ENCODE measurements at places on chromosomes 11 and 22.

GRCh38 chr11:1919391-1920127, at the start of gene TNNT3:
TNNT3 (plus strand) TSS chr11:1919703; CDS start chr11:1922875, 3,172 bp downstream.
- no peak for DNase-seq

DNA sequence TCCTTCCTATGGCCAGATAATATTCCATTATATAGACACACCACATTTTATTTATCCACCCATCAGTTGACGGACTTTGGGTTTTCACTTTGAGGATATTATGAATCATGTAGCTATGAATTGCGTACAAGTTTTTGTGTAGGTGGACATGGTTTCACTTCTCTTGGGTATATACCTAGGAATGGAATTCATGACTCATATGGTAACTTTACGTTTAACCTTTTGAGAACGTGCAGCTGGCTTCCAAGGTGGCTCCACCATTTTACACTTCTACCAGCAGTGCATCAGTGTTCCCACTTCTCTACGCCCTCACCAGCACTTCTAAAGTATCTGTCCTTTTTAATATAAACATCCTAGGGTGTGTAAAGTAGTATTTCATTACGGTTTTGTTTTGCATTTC, 112.0 kb downstream of the PLEKHA7 start:
- no peak for DNase-seq

GRCh38 chr11:123083623-123084029, 21.7 kb upstream of the HSPA8 start:
- peak; percentile 91 for DNase-seq

GRCh38 chr11:113440816-113441215, 34.4 kb downstream of the DRD2 start:
- no peak for DNase-seq

DNA sequence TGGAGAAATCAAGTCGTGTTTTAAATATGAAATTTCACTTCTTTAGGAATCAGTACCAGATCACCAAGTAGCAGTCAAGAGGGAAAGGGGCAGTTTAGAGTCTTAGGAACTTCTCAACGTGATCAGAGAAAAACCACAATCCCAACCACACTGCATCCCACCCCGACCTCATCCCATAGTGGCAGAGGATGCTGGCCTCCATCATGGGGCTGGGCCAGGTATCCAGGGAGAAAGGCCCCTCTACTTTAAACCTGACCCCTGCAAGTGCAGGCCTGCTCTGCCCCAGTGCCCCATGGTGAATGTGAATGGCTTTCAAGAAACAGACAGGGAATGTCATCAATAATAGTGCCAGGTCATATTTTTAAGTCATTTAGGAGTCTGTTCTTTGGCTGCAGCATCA, 12.1 kb downstream of the CHST1 start:
- DNase-seq, result no peak

DNA sequence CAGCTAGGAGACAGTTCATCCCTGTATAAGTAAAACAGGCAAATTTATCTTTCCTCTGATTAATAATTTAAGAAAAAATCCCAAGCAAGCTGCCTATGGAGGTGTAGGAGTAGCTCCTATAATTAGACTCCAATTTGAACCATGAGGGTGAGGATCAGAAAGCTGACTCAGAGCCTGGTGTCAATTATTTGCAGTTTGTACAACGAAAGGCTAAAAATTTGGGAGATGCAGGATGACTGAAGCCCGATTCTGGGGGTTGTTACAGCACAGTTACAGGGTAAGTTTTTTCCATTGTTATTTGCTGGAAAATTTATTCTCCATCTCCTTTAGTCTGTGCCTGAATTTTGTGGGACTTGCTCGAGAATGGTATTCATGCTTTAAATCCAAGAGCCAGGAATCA, 359.4 kb upstream of the CCDC90B start:
- no peak for DNase-seq

DNA sequence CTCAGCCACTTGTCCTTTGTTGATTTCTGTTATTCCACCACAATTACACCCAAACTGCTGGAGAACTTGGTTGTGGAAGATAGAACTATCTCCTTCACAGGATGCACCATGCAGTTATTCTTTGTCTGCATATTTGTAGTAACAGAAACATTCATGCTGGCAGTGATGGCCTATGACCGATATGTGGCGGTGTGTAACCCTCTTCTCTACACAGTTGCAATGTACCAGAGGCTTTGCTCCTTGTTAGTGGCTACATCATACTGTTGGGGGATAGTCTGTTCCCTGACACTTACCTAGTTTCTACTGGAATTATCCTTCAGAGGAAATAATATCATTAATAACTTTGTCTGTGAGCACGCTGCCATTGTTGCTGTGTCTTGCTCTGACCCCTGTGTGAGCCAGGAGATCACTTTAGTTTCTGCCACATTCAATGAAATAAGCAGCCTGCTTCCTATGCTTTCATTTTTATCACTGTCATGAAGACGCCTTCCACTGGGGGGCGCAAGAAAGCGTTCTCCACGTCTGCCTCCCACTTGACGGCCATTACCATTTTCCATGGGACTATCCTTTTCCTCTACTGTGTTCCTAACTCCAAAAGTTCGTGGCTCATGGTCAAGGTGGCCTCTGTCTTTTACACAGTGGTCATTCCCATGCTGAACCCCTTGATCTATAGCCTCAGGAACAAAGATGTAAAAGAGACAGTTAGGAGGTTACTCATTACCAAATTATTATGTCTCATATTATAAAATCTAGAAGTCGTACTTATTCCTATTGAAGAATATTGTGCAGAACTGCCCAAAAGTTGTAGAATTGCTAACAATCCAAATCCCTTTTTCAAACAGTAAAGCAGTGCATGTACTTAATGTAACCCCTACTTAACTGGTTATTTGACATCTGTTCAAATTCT, 53.2 kb downstream of the OR4C6 start:
- no peak for DNase-seq

DNA sequence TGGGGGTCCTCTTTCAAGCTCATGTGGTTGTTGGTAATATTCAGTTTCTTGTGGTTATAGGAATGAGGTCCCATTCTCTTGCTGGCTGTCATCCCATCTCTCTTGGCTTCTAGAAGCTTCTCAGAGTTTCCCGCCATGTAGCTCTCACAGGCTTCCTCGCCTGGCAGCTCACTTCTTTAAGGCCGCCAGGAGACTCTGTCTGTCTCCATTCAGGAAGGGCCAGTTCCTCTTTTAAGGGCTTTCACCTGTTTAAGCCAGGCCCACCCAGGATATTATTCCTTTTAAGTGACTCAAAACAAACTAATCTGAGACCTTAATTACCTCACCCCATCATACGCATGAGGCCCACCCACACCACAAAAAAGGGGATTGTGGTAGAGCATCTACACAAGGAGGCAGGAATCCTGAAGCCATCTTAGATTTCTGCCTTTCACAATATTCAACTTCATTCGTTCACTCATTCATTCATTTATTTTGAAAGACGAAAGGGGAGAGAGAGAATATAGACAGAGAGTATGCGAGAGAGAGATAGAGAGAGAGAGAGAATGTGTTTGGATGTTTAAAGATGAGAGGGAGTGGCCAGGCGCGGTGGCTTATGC, 42.3 kb upstream of the NECTIN1 start:
- no peak for DNase-seq

DNA sequence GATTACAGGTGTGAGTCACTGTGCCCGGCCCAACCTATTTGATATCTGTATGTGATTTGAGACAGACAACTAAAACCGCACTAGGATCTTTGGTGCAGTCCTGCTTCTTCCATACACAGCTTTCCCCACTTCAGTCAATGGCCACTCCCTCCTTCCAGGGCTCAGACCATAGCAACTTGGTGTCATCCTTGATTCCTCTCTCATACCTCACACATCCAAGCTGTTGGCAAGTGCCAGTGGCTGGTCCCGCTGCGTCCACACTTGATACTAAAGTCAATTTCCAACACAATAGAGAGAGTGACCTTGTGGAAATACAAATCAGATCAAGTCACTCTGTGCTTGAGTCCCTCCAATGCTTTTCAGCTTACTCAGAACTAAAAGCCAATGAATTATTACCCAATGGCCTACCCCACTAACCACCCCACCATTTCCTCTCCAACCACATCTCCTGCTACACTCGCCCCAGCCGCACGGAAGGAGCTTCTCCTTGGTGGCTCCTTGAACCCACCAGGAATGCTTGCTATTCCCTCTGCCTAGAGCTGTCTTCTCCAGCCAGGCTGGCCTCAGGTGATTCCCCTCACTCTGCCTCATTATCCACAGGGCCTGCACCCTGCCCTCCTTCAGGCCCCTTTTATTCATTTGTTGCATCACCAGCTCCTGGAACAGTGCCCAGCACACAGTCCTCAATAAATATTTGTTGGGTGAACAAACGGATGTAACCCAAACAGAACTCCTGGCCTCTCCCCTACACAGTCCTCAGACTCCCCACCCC, 12.9 kb downstream of the ABTB2 start:
- peak; percentile 94 for DNase-seq

- DNase-seq, result peak; percentile 95
Observed at GRCh38 chr11:69321877-69322361, 28.0 kb downstream of the MYEOV start.

GRCh38 chr22:19522190-19522880, 1.9 kb downstream of the CLDN5 start:
- DNase-seq, result no peak

GRCh38 chr11:92843455-92843854, 126.0 kb upstream of the MTNR1B start:
- no peak for DNase-seq

GRCh38 chr11:31231601-31232000, 137.9 kb downstream of the DCDC1 start:
- no peak for DNase-seq

- DNase-seq, result no peak
Observed at GRCh38 chr11:13494051-13494450, 1.7 kb downstream of the PTH start.

- DNase-seq, result no peak
Observed at GRCh38 chr11:105274631-105275030, 135.1 kb upstream of the CARD18 start.

GRCh38 chr11:112410325-112410724, 149.7 kb upstream of the PLET1 start:
- no peak for DNase-seq

GRCh38 chr22:49953027-49953679, 7.4 kb upstream of the PIM3 start:
- DNase-seq, result no peak

- no peak for DNase-seq
Observed at GRCh38 chr11:111066846-111067245, 178.7 kb upstream of the POU2AF2 start.

GRCh38 chr11:3882655-3883054, 27.2 kb downstream of the STIM1 start:
- no peak for DNase-seq

DNA sequence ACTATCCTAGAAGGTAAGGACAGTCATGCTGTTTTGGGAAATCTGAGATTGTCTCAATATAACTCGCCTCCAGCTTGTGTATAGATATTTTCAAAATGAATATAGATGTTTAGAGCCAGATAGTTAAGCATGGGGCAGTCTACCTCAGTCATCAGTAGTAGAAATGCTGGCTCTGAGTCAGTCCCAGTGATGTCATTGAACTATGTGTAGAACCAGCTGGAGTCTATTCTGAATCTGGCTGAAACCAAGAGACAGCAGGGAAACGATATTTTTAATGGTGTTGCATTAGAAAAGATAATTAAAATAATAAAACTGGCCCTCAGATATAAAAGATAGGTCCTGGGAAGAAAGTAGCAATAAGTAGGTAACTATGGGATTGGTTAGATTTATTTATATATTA, 25.9 kb downstream of the PIWIL4 start:
- DNase-seq, result no peak

GRCh38 chr22:21962655-21962949, 10.0 kb upstream of the PPM1F start:
- no peak for DNase-seq

GRCh38 chr11:36258730-36259360, 30.4 kb downstream of the COMMD9 start:
- no peak for DNase-seq

- DNase-seq, result no peak
Observed at GRCh38 chr11:83027794-83028193, 43.9 kb downstream of the RAB30 start.

DNA sequence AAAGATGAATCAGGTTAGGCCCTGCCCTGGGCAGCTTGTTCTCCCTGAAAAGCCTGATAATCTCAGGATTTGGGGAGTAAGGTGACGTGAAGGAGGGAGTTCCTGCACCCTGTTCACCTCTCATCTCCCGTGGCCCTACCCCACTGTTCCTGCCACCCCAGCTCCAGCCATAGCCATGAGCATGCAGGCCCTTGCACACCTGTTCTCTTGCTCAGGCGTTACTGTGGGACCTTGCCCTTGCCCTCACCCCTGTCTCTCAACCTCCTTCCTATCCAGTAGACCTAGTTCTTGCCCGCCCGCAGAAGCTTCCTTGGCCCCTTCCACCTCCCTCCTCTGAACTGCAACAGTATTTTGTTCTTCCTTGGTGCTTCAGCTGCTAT, 15.0 kb downstream of the TSKU start:
- DNase-seq, result no peak

GRCh38 chr11:18063125-18063524, 17.1 kb upstream of the TPH1 start:
- DNase-seq, result no peak

DNA sequence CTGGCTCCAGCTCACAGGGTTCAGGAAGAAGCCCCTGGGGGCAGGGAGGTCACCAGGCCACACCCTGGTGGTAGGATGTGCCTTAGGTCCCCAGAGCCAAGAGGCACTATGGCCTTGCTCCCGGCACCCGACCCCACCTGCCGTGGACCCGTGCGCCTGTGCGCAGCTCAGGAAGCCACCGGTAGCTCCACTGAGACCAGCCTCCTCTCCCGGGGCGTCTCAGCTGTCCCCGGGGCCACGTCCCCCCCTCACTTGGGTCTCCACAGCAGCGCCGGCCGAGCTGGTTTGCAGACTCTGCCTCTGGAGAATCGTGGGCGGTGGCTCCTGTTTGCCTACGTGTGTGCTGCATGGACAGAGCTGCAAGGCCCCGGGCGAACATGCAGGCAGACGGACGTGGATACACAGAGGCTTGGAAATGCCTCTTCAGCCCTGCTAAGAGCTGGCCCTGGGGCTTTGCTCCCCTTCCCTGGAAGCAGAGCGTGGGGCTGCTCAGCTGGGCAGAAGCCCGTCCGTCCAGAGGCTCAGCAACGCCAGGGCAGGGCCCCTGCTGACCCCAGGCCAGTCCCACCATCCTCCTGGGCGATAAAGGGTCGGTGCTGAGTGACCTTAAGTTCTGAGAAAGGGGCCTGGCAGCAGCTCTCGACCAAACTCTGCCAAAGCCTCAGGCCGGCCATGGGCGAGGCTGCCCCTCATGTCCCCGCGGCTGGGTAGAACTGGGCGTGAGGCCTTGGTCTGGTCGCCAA, 15.3 kb upstream of the MUC5B start:
- no peak for DNase-seq

- no peak for DNase-seq
Observed at GRCh38 chr11:66333220-66333877, 2.9 kb downstream of the RIN1 start.

DNA sequence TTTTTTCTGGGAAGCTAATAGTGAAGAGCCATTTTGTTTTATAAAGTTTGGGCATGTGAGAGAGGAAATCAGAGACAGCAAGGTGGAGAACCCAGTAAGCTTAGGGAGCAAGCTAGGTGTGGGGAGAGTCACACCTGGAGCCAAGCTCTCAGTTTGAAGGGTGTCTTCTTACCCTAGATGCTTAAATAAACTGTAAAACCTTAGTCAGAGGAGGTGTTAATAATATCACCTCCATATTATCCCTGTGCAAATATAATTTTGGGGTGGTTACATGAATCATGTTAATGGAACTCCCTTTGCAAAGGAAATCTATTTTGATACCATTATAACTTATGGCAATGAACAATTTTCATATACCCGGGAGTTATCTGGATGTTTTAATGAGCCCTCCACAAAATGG, 246.2 kb upstream of the PLET1 start:
- DNase-seq, result no peak

GRCh38 chr22:33697640-33698039, 222.6 kb downstream of the LARGE1 start:
- no peak for DNase-seq

GRCh38 chr11:73971175-73971719, 11.4 kb downstream of the UCP2 start:
- no peak for DNase-seq

Measured in HS-5 (cell line).